Pons (tissue), 1 donor: ENCODE measurements at places on chromosomes 11 and 22.

- no peak for DNase-seq
Observed at GRCh38 chr11:133238495-133238894, 293.8 kb downstream of the OPCML start.

GRCh38 chr11:72083414-72083813, 2.8 kb downstream of the LRRC51 start:
- no peak for DNase-seq

DNA sequence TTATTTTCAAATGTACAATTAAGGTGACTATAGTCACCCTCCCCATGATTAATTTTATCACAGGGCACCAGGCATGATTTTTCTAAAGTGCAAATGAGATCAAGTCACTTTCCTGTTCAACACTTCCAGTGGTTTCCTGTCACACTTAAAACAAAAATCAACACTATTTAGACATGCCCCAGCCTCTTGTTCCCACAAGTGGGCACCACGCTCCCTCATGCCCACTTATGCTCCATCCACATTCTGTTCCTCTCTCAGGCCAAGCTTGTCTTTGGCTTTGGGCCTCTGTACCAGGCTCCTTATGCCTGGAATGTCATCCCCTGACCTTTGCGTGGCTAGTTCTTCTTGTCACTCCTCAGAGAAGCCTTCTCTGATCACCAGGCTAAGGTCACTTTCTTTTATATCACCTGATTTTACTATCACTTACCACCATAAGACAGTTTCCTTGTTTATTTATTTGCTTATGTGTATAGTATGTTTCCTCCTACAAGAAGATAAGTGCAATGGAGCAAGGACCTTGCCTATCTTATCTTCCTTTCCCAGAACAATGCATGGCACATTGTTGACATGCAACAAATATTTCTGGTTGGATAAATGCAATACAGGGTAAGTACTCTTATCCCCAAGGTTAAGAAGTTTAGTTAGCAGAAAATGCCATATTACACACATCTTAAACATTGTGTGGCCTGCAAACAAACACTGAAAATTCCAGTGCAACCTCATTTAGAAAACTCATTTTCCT, 50.9 kb upstream of the PANX1 start:
- no peak for DNase-seq

DNA sequence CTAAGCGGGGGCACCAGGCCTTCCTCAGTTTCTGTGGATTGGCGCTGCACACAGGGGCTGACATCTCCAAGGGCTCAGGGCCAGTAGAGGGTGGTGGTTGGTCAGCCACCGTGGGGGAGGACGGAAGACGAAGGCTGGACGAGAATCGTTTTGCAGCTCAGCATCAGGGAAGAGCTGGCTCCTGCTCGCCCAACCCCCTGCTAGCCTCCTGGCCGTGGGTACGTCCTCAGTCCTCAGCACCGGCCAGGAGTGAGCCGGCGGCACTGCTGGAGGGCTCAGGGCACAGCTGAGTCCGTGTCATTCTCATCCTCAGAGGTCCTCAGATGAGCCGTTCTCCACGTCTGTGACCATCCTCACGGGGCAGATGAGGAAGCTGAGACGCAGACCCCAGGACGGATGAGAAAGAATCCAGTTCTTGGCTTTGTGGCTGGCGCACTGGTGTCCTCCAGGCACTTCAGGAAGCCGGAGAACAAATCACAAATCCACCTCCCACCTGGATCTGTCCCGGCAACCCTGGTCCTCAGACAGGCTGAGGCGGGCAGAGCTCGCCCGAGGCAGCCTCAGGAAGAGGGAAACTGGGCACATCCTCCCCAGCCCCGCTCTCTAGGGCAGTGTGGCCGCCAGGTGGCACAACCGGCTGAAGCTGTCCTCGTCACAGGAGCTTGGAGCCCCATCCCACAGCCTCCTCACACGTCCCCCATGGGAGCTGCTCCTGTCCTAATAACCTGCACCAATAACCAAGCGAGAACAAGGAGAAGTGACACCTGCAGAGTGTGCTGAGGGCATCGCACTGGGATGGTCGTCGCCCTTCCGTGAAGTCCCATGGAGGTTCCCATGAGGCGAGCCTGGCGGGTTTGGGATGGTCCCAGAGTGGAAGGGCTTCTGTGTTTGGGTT, 393.7 kb downstream of the BRD1 start:
- DNase-seq = no peak

GRCh38 chr22:38222797-38223119, 21.0 kb downstream of the MAFF start:
- no peak for DNase-seq

GRCh38 chr11:83374311-83374710, 88.1 kb upstream of the CCDC90B start:
- peak; percentile 88 for DNase-seq

DNA sequence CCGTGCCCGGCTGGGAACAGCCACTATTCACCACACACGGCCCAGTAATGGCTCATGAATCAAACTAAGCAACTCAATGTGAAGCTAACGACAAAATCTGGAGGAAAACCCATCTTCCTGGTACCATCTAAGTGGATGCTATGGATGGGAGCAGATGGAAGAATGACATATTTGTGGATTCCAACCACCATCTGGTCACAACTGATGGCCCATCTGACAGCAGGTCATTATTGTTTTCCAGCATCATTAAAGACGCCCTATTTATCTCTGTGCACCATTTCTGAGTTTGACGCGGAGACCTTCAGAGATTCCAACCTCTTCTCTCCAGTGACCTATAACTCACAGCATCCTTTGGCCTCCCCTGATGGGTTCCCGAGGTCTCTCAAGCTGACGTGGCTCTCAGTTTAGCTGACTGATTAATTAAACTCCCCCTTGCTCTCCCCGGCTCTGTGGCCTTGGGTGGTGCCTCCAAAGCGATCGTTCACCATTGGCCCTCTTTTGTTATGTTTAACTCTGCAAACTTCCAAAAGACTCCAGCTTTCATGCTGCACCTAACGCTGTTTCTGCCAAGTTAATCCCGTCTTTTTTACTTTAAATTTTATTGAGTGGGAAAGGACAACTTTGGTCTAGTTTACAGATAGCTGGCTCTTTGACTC, 1514.4 kb downstream of the BRD1 start:
- no peak for DNase-seq

DNA sequence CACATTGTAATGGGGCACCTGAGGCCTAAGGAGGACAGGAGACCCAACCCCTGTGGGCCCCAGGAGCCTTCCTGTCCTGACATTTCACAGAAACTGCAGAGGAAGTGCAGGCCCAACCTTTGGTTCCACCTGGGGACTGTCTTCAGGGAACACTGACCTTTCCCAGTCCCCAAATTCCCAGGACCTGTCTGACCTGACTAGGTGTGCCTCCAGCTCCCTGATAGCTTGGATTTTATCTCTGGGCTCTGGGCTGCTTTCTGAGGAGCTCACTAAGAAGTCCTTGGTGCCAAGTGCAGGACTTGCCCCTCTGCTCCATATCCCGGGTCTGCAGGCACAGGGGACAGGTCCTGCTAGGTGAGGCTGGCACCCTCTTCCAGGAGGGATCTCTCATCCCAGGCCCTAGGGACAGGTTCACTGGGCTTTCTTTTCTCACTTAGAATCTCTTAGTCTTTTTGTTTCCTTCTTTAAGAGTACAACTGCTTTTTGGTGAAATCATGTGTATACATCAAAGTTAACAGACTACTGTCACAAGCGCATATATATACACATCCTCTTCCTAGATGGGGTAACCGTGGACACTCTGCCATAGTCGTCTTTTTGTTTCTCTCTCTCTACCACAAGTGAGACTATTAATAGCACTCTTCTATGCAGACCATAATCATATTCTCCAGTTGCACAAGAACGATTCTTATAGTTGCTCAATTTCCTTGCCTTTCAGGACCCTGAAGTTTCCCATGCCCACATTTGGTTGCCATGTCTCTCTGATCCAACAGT, 72.0 kb upstream of the IGLL5 start:
- DNase-seq = no peak

GRCh38 chr11:129308241-129308865, 67.3 kb upstream of the BARX2 start:
- no peak for DNase-seq

GRCh38 chr11:1573077-1573902, 1.2 kb upstream of the DUSP8 start:
- no peak for DNase-seq

DNA sequence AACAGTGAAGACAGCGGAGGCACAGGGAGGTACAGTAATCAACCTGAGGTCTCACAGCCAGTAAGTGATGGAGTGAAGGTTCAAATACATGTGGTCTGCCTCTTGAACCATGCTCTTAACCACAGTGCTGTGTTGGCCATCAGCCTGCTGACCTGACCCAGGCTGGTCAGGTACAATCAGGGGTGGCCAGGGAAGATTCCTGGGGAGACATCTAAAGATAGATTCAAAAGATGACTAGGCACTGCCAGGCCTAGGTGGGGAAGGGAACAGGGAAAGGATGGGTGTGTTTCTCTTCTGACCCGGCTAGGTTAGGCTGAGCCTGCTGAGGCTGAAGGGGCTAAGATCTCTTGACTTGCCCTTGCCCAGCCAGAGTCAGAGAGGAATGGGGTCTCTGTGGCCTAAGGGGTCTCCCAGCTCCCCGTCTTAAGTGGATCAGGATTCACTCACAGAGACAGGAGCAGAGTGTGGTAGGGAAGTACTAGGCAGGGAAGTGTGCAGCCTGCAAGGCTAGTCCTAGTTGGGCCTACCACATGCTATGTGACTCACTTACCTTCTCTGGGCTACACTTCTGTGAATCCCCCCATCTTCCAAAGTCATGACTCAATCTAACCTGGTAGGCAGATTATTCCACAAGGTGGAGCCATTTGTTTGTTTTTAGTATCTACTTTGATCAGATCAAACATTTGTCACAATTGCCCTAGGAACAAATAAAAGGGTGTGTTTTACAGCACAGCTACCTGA, 10.4 kb upstream of the SREBF2 start:
- peak; percentile 82 for DNase-seq

- no peak for DNase-seq
Observed at GRCh38 chr11:68695531-68695930, 11.2 kb downstream of the GAL start.

GRCh38 chr11:65558002-65558929, at the start of gene LTBP3:
LTBP3 (minus strand) TSS chr11:65558359; CDS start chr11:65557959, 400 bp downstream.
- peak; percentile 86 for DNase-seq

GRCh38 chr11:86574493-86575207, 97.8 kb downstream of the ME3 start:
- DNase-seq = no peak

GRCh38 chr22:33271390-33272161, 213.4 kb upstream of the SYN3 start:
- DNase-seq = peak; percentile 52

DNA sequence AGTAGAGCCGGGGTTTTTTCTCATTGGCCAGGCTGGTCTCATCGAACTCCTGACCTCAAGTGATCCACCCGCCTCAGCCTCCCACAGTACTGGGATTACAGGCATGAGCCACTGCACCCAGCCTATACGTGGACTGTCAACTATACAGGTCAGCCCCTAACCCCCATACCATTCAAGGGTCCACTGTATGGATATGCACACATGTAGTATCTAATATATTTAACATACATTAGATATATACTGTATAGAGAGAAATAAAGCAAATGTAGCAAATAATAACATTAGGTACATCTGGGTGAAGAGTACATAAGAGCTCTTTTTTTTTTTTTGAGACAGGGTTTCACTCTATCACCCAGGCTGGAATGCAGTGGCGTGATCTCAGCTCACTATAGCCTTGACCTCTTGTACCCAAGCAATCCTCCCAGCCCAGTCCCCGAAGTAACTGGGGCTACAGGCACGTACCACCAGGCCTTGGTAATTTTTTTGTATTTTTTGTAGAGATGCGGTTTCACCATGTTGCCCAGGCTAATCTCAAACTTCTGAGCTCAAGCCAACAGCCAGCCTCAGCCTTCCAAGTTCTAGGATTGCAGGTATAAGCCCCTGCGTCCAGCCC, 1.5 kb upstream of the ATP5MGL start:
- DNase-seq = no peak

GRCh38 chr11:45809456-45810395, 4.8 kb downstream of the SLC35C1 start:
- DNase-seq = no peak

GRCh38 chr22:32905400-32905799, 103.9 kb downstream of the TIMP3 start:
- peak; percentile 27 for DNase-seq

GRCh38 chr22:46537225-46537945, at the start of gene CELSR1:
CELSR1 (minus strand) TSS chr22:46537620; CDS start chr22:46537170, 450 bp downstream.
- no peak for DNase-seq

- DNase-seq = no peak
Observed at GRCh38 chr11:92848578-92848977, 120.9 kb upstream of the MTNR1B start.

DNA sequence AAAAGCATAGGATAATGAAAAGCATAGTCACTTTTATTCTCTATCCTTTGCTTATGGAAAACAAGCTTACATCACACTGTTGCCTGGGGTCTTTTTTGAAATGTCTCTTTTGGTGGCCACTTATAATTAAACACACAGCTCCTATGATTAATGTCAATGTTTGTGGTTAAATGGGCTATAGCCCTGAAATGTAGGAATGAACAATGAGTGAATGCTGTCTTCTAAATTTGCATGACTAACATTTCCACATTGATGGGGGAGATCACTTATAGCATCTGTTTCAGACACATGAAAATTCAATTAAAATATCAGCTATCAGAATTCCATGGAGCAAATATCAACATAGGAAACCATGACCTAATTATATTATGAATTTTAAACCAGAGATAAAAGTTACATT, 171.4 kb upstream of the FAT3 start:
- no peak for DNase-seq

GRCh38 chr11:67613313-67613959, 6.7 kb downstream of the NDUFV1 start:
- DNase-seq = no peak

DNA sequence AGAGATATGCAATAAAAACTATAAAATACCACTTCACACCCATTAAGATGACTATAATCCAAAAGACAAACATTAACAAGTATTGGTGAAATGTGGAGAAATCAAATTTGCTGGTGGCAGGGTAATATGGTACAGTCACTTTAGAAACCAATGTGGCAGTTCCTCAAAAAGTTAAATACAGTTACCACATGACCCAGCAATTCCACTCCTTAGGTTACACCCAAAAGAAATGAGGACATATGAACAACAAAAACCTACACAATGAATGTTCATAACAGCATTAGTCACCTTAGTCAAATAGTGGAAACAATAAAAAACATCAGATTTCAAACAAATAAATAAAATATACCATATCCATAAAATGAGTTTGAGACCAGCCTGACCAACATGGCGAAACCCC, 52.6 kb downstream of the RDX start:
- no peak for DNase-seq

DNA sequence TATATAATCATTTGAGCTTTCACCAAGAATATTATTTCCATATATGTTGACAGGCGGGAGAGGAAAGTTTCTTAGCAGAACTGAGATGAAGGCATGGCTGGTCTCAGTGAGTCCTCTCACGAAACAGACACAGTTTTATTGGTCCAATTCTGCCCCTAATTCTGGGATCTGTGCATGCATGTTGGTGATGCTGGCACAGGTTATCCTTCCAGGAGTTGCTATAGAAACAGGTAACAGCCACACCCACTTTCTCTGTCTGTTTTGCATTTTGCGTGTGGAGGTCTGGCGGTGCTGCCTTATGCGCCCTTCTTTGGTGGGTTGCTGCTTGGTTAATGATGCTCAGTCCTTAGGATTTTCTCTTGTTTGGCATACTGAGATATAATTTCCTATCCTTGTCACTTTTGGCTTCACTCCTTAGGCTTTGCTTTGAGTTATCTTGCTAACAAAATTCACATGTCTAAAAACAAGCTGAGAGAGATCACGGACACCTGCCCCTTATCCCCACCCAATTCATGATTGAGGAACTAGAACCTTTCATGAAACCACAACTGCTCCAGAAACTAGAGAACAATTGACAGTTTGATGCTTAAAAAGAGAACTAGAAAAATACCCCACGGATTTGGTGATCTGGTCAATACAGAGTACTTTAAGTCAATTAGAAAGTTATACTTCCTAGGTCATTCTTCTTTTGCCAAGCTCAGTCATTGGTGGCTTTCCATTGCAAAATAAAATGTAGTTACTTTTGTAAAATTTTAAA, 189.3 kb downstream of the FAT3 start:
- DNase-seq = no peak
